Activated CD4-positive, alpha-beta memory T cell treated with anti-CD3 and anti-CD28 coated beads for 36 hours (primary cell): ENCODE measurements at places on chromosomes 11 and 22. TPM values are rescaled to one million over a fixed set of nuclear protein-coding genes. Genes with fewer than 3 reads are reported as not detected.

Gene OR5A1
- not detected for total RNA-seq

Gene TOP3B
- 30.4 TPM for total RNA-seq

Gene CRYBA4
- total RNA-seq: 0.36 TPM

Gene SMIM35
- total RNA-seq: 0.40 TPM

Gene RIC3
- 5.6 TPM for total RNA-seq

Gene MFRP
- not detected for total RNA-seq

Gene MMP11
- total RNA-seq: 0.70 TPM

Gene USP2
- total RNA-seq: 1.4 TPM
